Lower lobe of right lung (tissue), 2 donors: ENCODE measurements at places on chromosomes 13 and 19. TPM values are rescaled to one million over a fixed set of nuclear protein-coding genes. Genes with fewer than 3 reads are reported as not detected.

Gene SULT2A1
- total RNA-seq = not detected

Gene ZNF506
- total RNA-seq = 24.5 TPM

Gene TEX29
- total RNA-seq = 0.97 TPM

Gene LGALS7
- total RNA-seq = not detected

Gene FXYD1
- total RNA-seq = 49.7 TPM

Gene ZNF471
- 7.6 TPM for total RNA-seq

Gene PCSK4
- 7.4 TPM for total RNA-seq

DNA sequence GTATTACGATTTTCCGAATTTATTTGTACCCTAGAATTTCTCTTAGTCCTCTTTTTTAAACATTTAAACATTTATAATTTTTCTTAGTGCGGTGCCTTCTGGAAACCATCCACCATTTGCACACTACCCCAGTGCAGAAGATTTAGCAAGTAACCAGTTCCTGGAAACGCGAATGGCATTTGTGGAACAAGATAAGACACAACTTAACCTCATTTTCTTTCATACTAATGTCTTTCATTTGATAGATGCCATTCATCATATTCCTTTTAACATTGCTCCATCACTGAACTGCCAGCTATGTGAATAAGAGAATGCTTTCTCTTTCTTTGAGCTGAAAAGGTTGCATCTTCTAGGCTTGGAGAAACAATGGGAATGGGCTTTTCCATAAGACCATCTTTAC is 6.8 kb downstream of the FRY start:
- no peak overlapping the region for H3K27ac ChIP-seq
- peaks cover 12% of the 10 kb centered on the region for H3K4me1 ChIP-seq
- no peak overlapping the region for H3K4me3 ChIP-seq
- DNase-seq = no peak

DNA sequence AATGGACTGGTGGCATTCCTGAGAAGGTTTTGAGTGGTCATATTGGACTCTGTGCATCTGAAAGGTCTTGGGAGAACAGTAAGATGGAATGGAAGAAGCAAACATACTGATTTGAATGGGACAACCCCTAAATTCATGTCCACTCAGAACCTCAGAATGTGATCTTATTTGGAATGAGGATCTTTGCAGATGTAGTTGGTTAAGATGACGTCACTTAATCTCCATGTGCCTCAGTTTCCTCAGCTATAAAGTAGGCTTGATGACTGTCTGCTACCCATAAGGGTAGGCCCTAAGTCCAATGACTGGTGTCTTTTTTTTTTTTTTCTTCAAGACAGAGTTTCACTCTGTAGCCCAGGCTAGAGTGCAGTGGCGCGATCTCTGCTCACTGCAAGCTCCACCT is 71.1 kb upstream of the SOX21 start:
- no peak for DNase-seq
- no peak overlapping the region for H3K4me3 ChIP-seq
- no peaks in the 10 kb centered on the region for H3K4me1 ChIP-seq
- no peaks in the 10 kb centered on the region for H3K27me3 ChIP-seq

- DNase-seq = no peak
- no peaks in the 10 kb centered on the region for H3K27me3 ChIP-seq
- H3K36me3 ChIP-seq = no peaks in the 10 kb centered on the region
- H3K4me1 ChIP-seq = peaks cover 27% of the 10 kb centered on the region
Measured at GRCh38 chr19:32688311-32688710, 3.3 kb upstream of the NUDT19 start.

DNA sequence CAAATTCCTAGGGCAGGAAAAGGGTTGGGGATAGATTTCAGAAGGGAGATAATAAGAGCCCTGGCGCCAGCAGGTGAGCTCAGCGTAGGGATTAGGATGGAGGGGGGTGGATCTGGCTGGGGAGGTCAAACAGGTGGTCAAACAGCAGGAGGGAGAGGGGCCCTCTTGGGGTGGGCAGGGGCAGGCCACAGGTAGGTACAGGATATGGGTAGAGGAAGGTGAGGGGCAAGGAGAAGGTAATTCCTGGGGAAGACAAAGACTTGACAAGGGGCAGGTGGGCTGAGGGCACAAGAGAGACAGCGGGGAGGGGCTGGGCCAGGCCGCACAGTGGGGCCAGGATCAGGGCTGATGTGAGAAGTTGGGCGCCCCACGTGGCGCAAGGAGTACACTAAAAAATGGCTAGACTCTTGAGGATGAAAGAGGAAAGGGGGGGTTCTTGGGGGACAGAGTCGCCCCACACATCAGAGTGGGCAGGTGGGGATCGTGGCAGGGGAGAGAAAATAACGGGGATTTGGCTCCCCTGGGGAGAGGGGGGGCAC is 713 bp downstream of the KRI1 start:
- H3K27me3 ChIP-seq = no peaks in the 10 kb centered on the region
- peak overlapping the region; percentile 87 for H3K27ac ChIP-seq
- DNase-seq = peak; percentile 68
- peak overlapping the region; percentile 89 for H3K4me3 ChIP-seq
- H3K4me1 ChIP-seq = peaks cover 33% of the 10 kb centered on the region

DNA sequence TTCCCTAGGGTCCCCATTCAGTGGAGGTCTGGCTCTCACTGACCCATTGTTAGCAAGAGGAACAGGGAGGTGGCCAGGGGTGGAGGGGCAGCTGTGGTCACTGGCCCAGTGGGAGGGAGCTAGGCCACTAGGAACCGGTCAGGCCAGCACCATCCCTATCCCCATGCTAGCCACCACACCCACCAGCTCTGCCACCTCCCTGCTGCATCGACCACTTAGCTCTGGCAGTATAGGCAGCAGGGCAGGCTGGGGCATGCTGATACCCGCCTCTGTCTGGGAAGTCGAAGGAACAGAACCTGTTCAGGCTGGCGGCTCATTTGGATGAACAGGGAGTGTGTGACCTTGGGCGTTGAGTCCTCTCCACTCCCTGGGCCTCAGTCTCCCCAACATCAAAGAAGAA is 4.7 kb downstream of the PPP1R13L start:
- H3K4me3 ChIP-seq = no peak overlapping the region
- H3K36me3 ChIP-seq = peaks cover 10% of the 10 kb centered on the region
- DNase-seq = no peak
- peaks cover 47% of the 10 kb centered on the region for H3K4me1 ChIP-seq
- H3K27me3 ChIP-seq = peaks cover 10% of the 10 kb centered on the region

DNA sequence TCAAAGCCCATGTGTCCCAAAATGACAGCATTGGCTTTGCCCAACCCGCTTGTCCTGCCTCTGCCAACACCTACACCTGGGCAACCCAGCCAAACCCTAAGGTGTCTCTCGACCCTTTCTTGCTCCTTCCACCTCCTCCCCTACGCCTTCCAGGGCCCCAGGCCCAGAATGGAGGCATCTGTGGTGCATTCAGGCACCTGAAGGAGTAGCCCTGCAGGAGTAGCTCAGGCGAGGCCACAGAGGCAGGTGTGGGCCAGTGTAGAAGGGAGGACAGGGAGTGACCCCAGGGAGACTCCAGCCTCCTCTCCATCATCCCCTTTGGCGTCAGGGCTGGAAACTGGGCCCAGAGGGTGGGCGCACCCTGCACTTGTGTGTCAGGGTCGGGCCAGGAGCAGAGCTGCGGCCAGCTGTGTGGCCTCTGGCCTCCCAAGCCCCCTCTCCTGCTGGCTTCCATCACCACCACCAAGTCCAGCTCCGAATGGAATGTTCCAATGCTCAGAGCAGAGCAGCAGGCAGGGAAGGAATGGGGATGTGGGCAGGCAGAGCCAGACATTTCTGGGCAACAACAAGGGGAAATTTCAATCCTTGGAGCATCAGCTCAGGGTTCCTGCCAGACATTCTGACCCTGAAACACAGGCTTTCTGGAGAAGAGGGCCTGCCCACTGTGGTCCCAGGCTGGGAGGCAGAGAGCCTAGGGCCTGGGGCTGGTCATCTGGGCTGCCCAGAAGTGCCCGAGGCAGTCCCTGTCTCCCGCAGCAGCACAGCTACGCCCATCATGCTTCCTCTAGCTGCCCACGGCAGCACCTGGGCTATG is 16.4 kb downstream of the PLEKHF1 start:
- DNase-seq = no peak
- H3K36me3 ChIP-seq = peaks cover 11% of the 10 kb centered on the region
- H3K4me1 ChIP-seq = peaks cover 52% of the 10 kb centered on the region
- H3K27me3 ChIP-seq = no peaks in the 10 kb centered on the region
- no peak overlapping the region for H3K4me3 ChIP-seq

DNA sequence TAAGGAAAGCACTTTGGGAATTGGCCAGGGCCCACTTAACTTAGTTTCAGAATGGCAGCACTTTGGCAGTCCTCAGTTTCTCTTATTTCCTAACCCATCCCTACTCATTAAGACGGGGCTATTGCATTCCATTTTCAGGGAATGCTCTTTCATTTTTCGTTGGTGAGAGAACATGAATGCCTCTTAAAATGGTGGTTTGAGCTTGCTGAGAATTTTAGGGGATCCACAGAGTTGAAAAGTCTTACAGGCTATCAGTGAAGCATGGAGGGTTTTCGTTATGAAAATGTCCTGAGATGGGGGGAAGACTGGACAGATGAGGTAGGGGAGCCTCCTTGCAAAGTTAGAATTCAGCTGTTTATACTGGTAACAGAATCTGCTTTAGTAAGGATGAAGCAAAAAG is 71.4 kb downstream of the LRCH1 start:
- DNase-seq = no peak
- H3K4me3 ChIP-seq = no peak overlapping the region
- H3K27ac ChIP-seq = no peak overlapping the region
- no peaks in the 10 kb centered on the region for H3K36me3 ChIP-seq
- H3K4me1 ChIP-seq = peaks cover 36% of the 10 kb centered on the region

- H3K27me3 ChIP-seq = no peaks in the 10 kb centered on the region
- peaks cover 15% of the 10 kb centered on the region for H3K4me1 ChIP-seq
- no peaks in the 10 kb centered on the region for H3K36me3 ChIP-seq
- peak; percentile 55 for DNase-seq
Measured at GRCh38 chr13:100392709-100393630, 195.6 kb downstream of the GGACT start.

GRCh38 chr13:54934121-54934520 is 1905.5 kb downstream of the OLFM4 start:
- no peaks in the 10 kb centered on the region for H3K36me3 ChIP-seq
- no peaks in the 10 kb centered on the region for H3K4me1 ChIP-seq
- H3K27me3 ChIP-seq = no peaks in the 10 kb centered on the region

DNA sequence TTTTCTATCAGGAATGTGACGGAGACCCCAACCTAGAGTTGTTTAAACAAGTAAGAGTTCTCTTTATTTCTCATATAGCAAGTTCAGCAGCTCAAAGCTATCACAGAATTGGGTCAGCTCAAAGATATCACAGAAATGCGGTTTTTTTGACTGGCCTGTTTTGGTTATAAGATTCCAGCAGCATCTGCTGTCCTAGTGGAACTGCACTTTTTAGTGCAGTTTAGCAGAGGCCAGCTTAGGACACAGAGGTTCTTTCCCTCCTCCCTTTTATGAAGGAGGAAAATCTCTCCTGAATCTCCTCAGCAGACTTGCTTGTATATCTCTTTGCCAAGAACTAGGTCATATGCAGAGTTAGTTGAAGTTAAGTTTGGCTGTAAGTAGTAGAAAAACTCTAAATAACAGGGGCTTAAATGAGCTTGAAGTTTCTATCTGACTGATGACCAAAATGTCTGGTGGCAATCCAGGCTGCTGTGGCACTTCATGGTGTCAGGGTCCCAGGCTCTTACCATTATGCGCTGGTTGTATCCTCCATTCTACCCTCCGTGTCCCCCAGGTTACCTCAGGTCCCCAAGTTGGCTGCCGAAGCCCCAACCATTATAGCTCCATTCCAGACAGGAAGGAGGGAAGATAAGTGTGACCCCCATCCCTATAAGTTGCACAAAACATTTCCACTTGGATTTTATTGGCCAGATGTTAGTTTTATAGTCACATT is 6.6 kb downstream of the PPP2R1A start:
- H3K4me3 ChIP-seq = no peak overlapping the region
- no peak for DNase-seq

DNA sequence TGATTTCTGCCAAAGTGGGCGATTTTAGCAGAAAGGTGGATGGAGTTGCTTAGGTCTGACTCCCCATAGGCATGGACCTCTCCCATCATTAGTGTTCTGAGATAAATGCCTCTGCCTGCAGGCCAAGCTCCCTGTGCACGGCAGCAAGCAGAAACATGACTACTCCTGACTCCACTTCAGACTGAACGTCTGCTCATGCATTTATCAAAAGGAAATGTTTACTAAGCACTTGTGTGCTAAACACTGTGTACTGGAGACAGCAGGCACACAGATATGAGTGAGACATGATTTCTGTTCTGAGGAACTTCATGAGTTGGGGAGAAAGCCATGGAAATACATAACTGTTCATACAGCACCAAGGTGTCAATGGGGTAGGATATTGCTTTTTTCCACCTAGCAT is 149.6 kb downstream of the MIPEP start:
- DNase-seq = no peak
- H3K36me3 ChIP-seq = no peaks in the 10 kb centered on the region
- peaks cover 10% of the 10 kb centered on the region for H3K4me1 ChIP-seq

DNA sequence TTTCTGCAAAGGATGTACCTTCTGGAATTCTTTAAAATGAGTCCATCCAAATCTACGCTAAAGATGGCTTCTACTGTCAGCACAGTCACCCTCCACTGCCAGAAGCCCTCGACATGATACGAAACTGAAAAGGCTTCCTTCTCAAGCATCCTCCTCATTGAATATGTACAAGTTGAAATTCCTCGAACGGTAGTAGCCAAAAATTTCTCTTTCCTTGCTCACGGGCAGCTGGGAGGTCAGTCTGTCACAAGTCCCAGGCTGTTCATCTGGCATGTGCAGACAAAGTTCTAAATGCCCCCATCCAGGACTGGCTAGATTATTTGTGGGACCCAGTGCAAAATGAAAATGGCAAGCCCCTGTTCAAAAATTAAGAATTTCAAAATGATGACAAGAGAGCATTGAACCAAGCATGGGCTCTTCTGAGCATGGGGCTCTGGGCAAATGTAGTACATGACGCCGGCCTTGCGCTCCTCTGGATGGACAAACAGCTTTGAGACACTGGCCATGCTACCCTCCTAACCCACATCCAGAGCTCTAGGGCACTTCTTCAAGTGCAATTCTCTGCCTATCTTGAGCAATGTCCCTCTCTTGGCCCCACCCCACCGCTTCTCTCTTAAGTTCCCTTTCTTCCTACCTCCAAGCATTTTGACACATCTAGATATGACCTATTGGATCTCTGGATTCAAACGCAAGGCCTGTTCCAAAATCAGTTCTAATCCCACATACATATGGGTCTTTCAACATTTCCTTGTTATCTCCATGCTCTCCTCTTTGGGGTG is 78.9 kb upstream of the FLT1 start:
- no peaks in the 10 kb centered on the region for H3K4me1 ChIP-seq
- peak; percentile 57 for DNase-seq
- H3K36me3 ChIP-seq = no peaks in the 10 kb centered on the region
- peak overlapping the region; percentile 49 for H3K27ac ChIP-seq
- H3K4me3 ChIP-seq = no peak overlapping the region
